ENCODE measurements at places on chromosomes 7 and 10.

GRCh38 chr10:29569795-29570194 is 65.0 kb downstream of the SVIL start:
- DNase-seq: no peak

DNA sequence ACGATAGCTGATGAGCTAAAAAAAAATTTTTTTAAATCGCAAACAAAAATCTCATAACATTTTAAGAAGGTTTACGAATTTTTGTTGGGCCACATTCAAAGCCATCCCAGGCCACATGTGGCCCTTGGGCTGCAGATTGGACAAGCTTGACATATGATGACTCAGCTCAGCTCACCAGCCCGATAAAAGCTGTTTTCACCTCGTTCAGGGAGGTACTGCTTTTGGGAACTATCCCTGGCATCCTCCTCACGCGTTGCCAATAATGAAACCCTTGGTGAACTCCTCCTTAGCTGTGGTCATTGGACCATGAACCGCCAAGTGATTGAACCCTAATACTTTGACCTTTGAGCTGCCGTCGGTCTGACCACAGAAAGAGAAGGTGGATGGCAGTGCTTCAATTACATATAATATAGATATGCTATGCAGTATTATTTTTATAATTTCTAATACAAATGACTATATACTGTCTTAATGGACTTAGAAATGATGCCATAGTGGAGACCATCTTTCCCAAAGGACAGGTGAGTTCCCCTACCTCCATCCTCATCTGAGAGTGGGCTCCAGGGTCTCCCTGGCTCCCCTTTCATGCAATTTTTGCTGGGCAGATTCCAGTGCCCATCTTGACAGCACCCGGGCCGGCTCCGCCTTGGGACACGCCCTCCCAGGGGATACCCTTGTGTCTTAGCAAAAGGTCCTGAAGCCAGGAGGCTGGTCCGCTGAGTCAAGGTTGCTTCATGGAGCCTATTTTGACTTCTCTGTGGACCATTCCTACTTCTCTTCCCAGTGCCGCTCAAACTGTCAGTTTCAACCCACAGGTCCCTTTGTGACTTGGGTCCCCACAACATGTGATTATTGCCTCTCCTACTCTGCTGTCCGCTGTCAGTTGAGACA is 707.2 kb downstream of the PARD3 start:
- no peak for DNase-seq

DNA sequence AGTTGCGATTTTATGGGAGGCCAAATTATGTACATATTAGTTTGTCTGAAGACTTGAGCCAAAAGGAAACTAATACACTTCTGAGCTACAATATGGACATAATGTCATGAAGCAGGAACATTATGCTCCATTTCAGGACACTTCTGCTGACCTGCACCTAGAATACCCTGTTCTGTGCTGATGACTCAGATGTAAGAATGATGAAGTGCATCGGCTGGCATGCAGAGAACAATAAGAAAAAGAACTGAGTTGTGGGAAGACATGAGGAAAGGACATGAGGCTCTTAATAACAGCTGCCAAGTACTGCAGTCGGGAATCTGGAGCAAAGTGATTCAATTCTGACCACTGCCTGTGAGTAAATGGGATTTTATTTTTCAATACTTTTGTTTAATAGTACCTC is 192.9 kb upstream of the VSTM2A start:
- no peak for DNase-seq

DNA sequence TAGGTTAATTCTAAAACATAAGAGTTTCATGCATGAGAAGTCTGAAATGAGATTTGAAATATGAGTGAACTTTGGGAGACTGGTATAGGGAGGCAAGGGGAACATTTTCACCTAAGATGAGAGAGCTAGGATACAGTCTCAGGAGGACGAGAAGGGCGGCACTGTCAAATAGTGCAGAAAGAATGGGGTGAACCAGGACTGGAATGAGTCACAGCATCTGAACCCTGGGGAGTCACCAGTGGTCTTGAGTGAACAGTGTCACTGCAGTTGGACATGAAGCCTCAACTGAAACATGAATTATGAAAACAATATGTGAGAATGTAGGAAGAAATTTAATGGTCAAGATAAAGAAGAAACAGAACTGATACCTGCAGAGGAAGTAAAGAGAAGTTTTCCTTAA is 33.8 kb downstream of the GNG11 start:
- no peak for DNase-seq

DNA sequence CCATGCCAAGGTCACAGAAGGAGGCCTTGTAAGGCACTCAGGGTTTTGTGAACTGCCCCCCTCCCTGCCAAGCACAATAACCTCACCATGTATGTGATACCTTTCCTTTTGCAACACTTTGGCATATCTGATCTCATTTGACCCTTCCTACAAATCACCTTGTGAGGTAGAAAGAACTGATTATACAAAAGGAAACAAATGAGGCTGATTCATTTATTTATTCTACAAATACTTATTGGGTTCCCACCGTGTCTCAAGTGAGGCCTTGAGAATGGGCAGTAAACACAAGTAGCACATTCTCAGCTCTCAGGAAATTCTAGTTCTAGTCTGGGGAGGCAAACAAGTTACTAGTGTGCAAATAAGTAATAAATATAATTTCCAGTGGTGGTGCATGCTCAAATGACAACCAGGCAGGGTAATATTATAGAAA is 19.6 kb downstream of the PLCE1 start:
- DNase-seq: no peak

- no peak for DNase-seq
Observed at GRCh38 chr7:151314401-151314800, 27.2 kb upstream of the NUB1 start.

DNA sequence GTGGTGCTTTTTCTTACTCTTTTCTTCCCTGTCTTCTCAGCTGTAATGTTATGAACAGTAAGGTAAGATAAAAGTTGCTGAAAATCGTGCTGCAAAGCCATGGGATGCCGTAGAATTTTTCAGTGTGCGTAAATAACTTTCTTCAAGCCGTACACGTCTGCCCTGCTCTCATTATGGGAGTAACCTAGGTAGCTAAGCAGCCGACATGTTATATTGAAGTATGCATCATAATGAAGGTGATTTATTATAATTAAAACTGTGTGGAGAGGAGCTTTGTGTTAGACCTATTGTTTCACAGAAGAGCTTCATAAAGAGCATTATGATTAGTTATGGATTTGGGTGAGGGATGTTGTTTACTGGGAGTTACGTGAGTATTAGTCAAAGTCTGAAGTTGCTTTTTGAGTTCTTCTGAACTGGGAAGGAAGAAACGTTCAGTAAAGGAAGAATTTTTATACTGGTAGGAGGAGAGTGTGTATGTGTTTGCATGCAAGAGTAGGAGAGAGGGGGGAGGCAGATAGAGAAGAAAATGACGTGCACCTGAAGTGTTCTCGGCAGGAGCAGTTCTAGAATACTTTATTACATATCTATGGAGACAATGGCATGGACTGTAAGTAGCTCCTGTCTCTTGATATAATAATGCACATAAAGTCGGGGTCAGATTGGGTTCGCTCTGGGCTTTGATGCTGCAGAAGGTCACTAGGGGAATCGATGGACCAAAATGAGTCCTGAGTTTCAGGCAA is 56.3 kb downstream of the POU6F2 start:
- DNase-seq: no peak

DNA sequence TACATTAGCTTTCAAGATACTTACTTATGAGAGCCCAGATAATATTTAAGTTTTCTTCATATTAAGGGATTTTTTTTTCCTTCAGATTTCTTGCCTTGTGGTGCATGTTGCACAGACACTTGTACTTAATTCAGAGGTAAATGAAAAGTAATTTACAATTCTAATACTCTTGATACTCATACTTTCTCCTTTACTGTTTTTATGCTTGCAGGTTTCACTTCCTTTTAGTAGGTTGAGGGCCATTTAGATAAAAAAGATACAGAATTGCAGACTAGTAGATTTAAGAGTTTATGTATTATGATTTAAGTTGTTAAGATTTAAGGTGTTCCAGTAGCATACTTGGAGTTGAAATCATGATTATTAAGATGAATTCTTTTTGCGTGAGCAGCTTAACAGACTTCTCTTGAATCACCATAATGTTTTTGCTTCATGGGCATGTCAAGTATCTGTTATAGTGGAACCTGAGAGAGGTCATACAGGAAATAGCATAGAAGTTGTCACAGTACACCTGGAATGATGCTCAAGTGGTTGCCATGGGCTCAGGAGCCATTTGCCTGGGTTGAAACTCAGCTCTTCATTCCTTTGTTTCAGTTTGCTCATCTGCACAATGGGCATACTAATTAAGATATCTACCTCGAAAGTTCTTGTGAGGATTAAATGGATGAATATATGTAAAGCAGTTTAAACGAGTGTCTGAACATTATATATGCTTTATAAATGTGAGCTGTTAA is 174.8 kb upstream of the PRPS1L1 start:
- DNase-seq: no peak

DNA sequence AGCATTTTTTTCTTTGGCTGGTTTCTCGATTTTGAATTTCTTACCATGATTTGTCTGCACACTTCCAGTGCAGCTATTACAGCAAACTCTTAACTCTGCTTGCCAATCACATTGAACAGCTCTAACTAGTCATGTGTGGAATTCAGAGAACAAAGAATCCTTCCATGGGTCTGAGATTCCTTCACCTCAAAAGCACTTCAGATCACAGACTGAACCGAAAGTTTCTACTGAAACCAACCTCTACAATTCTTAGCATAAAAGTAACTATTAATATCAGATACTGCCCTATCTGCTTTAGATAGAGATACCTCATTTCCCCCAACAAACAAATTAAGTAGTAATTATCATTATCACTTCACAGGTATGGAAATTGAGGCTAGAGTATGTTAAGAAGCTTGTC is 56.5 kb upstream of the SP4 start:
- DNase-seq: no peak

DNA sequence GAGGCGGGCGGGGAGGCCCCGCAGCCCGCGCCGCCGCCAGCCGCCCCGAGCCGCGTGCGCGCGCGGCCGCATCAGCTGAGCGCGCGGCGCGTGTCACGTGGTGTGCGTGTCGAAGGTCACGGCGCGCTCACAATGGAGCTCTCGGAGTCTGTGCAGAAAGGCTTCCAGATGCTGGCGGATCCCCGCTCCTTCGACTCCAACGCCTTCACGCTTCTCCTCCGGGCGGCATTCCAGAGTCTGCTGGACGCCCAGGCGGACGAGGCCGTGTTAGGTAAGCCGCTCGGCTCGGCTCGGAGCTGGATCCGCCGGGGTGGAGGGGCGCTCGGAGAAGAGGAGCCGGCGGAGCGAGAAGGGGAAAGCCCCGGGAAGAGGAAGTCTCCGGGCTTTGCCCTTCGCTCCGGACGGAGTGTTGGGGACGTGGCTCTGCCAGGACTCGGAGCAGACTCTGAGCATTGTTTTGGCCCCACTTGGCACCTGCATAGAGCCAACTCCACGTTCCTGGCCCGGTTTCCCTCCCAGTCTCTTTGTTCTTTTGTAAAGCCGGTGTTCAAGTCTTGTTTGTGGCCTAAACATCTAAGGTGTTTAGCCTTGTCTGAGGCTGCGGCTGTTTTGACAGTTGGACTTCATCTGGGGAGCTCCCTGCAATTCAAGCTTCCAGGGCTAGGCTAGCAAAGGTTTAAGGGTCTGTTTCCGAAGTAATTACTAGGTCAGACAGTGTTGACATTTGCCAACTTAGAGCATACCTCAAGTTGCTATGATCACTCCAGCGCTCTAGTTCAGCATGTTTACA is at the start of gene COMMD3:
TSS of gene COMMD3 (plus strand) at position 103 of the 790 bp plus-strand sequence. CDS start at position 133, 30 bp downstream.
- no peak for DNase-seq

- DNase-seq: no peak
Observed at GRCh38 chr7:84264396-84264795, 69.8 kb upstream of the SEMA3A start.

DNA sequence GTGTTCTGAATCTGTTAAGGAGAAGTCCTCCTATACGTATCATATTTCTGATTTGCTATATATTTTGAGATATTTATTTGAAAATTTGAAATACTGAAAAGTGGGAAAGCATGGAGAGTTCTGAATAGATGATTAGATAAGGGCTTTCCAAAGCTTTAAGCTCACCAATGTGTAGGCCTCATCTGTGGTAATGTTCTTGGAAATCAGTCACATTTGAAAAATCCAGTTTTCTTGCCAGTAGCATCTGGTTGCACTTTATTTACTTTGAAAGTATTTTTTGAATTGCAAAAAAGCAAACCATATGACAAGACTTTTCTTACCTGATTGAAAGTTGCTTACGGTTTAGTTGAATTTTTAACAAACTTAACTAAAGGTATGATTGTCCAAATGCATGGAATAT is 21.7 kb downstream of the ADD3 start:
- peak; percentile 41 for DNase-seq

DNA sequence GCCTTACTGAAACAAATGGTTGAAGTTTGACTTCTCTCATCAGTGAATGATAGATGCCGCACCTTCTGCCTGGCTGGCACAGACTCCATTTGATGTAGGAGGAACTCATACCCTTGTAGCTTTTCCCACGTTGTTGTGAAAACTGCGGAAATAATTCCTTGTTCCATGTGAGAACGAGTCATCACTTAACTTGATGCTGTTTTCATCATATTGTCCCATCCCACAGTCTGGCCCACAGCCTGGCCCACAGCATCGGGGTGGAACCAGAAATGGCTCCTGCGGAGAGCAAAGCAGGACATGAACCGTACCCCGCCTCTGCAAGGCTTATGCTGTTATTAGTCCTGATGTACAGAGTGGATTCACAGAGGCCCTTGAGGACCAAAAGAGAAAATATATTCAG is 587.0 kb downstream of the SDK1 start:
- no peak for DNase-seq

DNA sequence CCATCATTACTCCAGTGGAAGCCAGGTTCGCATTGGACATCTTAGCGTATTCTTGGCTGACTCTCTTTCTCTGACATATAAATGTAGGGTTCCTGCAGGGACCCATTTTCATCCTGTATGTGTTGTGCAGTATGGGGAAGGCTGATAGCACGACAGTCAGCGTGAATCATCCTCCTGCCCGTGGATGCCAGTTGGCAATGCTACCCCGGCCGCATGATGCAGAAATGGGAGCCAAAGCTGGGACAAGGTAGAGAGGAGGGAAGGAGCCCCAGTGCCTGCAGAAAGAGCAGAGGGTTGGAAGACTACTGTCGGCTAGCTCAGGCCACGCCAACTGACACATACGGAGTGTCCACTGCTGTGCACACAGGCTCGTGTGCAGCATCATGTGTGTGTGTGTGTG is 251.6 kb downstream of the SKAP2 start:
- no peak for DNase-seq

GRCh38 chr10:43057231-43057711 is 19.6 kb upstream of the RET start:
- DNase-seq: no peak

DNA sequence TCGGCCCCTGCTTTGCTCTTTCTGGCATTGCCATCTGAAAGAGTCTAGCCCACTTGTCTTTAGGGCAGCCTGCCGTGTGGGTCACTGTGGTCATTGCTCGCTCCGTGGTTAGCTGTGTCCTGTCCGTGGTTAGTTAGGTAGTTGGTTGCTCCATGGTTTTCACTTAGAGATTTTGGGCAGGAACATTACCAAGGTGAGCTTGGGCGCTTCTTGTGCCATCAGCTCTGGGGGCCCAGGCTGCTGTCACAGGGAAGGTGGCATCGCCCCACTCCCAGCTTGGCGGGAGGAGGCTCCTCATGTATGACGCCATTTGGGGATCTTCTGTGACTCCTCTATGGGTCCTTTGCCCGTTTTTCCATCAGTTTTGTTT is 53.1 kb downstream of the INPP5A start:
- no peak for DNase-seq
